Activated T-helper 9 cell treated with anti-CD3 and anti-CD28 coated beads, Interleukin-2, amount 50 U/mL, for 16 hours (primary cell): ENCODE measurements at places on chromosomes 4 and X.
A peak's percentile ranks its signal among the peaks of the same experiment; 100 is the strongest.

DNA sequence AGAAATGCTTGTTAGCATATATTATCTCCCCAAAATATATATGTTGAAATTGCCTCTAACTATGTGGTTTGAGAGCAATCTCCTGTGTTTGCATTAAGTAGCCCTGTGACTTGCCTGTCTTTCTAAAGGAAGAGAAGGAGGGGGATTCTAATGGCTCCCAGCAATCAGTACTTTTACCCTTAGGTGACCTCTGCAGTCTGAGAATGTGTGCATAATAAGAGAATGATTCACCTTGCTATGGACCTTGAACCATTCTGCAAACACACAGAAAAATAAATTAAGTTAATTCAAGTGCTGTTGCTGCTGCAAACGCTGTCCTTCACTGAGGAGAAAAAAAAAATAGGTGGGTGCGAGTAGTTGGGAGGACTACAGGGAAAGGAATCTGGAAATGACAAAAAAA is 322.2 kb downstream of the IQCM start:
- no peak for DNase-seq

DNA sequence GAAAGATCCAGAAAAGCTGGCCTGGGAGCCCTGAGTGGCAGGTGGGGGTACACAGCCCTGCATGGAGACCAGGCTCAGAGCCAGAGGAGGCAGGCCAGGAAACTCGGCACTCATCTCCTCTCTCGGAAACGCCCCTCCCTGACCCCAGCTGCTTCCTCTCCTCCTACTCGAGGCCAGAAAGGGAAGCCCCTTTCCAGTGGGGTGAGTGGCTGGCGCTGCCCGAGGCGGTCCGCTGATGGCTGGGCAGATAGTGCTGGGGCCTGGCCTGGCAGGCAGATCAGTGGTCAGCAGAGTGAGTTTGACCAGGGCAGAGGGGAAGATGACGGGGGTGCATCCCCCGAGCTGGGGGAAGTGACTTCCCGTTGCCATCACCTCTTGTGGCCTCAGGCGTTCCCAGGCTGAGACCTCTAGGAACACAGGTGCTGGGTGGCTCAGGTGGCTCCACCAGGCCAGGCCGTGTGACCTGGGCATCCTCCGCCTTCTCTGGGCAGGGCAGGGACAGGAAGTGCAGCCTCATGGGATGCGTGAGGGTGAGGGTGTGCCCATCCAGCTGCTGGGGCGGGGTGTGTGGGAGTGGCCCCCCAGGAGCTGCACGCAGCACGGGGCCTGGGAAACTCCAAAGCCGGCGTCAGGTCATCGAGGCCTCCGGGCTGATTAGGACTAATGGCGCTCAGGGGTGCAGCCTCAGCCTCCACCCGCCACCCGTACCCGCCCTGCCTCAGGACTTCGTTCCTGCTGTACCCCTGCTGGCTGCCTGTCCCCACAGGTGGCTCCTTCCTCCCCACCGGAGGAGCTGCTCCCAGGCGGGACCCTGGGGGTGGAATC is 5.7 kb downstream of the SH3BP2 start:
- DNase-seq = no peak

DNA sequence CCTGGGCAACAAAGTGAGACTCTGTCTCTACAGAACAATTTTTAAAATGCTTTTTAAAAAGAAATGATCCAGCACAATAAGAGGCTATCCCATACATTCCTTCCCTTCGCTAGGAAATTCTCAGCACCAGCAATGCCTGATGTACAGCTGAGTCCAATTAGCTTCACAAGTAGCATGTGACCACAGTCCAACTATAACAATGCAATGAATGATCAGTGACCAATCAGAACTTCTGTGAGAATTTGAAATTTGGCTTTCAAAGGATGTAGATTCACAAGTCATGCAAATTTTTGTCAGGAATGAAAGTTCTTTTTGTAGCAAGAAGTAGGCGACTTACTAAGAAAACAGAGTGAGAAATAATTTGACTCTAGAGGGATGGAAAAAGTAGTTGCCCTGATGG is 278.5 kb upstream of the UGT8 start:
- no peak for DNase-seq

DNA sequence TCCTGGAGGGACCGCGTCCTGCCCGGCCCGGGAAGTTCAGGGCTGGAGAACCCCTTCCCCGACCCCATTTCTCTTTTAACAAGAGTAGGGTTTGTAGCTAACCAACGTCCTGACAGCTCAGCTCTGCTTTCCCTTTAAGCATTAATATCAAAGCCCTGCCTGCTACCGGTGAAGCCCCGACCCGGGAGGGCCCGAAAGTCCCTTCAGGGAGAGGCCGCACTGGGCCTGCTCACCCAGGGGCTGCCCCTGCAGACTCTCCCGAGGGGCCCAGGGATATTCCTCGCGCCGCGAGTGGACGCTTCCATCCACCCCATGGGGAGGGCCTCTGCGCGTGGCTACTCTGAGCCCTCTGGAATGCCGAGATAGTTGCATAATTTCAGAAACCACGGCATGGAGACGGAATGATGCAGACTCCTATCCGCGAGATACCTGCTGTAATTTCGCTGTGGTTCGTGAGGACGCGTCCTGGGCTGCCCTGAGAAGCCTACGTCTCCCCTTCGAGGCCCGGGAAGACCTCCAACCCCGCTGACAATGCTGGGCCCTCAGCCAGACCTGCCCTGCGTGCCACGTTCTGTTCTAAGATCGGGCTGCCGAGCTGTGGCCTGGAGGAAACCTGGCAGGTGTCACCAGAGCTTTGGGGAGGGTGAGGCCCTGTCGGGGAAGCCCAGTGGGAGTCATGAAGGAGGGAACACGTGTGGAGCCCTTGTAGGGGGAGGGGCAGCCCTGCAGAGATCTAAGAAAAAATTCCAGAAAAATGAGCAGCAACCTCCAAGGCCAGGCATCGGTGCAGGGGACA is 999 bp upstream of the CTBP1 start:
- DNase-seq = peak; percentile 46

DNA sequence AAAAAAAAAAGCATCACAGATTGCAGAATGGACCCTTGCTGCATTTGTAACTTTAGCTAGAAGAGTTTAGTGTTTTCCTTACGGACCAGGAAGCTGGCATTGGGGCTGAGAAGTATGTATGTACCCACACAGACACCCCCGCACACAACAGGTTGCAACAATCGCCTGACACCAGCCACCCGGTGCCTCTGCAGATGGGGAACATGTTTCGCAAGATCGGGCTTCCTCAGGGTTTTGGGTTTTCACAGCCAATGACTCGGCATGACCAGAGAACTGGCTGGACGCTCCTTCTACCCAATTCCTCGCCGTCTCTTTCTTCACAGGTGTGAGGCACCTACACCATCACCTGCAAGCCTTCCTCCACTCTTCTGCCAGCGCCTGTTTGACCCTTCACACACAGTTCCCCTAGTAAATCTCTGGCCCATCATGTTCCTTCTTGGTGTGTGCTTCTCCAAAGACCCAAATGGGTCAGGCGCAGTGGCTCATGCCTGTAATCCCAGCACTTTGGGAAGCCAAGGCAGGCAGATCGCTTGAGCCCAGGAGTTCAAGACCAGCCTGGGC is 70.4 kb downstream of the DHRSX start:
- DNase-seq = no peak

- DNase-seq = no peak
These were observed 99.2 kb downstream of the NSUN7 start for GRCh38 chr4:40848940-40849339.

DNA sequence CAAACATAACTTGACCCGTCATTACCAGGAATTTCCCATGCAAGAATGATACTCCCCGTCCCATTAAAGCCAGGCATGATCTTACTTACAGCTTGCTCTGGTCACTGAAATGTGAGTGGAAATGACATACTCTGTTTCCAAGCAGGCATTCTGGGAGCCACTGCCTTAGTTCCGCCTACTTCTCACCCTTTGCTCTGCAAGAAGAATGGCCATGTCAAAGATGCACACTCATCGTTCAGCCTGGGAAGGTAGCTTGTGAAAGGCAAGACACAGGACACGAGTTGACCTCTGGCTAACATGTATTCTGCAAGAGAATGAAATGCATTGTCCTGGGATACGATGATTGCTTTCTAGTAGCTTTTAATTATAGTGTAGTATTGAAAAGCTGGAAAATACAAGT is 1144.4 kb downstream of the NLGN4X start:
- no peak for DNase-seq

DNA sequence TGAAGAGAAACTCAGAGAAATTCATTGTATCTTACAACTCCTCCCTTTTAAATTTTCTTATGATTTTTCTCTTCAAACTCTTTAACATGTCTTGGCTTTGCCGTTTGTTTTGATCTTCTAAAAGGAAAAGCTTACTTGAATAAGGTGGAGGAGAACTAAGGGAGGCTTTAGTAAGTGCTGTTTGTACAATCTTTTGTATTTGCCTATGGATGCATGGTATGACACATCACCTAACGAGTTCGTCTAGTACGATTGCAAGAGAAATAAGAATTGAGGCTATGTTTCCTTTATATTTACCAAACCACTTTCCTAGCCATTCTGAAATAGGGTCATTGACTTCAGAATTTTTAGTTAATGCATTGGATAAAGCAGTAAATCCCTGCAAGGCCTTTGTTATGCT is 8.4 kb upstream of the BST1 start:
- DNase-seq = no peak

DNA sequence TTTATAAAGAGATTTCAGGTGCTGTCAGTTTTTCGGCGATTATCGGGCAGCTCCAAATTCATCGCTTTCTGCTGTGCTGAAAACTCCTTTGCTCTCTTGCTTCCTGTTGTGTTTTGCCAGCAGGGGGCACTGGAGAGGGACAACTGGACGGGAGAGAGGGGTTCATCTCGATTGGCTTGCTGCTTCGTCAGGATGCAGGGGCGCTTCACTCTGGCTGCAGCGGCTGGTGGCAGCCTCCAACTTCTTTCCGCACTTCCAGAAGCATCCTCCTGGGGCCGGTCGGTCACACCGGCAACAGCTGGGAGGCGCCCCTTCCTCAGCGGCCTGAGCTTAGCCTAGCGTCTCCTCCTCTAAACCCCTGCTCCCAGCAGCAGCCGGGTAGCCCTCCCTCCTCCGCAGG is 29.5 kb downstream of the MSL3 start:
- DNase-seq = peak; percentile 52

DNA sequence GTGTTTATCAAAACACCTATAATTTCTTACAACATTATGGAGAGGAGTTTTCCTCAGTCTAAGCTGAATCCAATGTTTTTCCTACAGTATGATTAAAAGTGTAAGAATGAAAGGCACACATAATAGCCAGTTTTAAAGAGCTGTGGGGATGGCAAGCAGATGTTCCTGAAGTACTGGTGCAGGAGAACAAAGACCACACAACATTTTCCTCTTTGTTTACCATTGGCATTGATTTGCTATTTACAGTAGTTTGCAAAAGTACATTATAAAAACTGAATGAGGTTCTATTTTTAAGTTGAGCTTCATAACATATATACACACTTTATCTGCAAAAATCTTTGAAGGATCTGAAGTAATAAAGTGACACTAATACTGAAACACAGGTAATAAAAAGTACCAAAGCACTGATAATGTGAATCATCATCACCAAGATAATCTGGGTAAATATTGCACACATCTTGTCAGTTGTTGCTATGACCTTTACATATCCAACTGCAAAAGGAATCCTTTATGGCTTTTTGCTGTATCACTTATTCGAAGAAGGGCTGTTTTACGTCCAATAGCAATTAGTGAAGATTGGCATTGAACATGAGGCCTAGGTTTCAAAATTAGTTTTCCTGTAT is 22.5 kb downstream of the TCEAL1 start:
- DNase-seq = no peak

DNA sequence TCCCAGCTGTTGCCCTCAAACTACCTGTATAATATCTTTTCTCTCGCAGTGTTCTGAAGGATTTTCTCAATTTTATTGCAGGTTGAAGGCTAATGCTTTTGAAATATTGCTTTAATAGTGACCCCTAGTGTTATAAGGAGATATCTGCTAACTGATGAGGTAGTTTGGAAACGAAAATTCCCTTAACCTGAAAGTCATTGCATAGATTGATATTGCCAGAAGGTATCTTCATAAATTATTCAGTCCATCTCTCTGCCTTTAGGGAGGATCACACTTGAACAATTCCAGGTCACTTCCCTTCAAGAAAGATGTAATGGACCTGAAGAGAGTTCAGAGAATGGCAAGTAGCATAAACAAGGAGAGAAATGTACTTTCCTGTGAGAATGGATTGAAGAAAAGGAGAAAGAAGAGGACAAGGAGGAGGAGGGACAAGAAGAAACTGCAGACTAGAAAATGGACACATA is 44.1 kb downstream of the TIGD4 start:
- DNase-seq = no peak

GRCh38 chr4:118889312-118889691 is 648 bp downstream of the SYNPO2 start:
- DNase-seq = no peak
